Fibroblast of the aortic adventitia (primary cell): ENCODE measurements at places on chromosomes 16 and 17. TPM values are rescaled to one million over a fixed set of nuclear protein-coding genes. Genes with fewer than 3 reads are reported as not detected.
A peak's percentile ranks its signal among the peaks of the same experiment; 100 is the strongest.

GRCh38 chr17:22570144-22570845 lies 878.0 kb downstream of the KCNJ18 start:
- DNase-seq, result no peak

CCL13 gene
- total RNA-seq, result not detected in 2 replicates

- no peak for DNase-seq
Observed at GRCh38 chr16:79656553-79657115, 56.1 kb upstream of the MAF start.

DNA sequence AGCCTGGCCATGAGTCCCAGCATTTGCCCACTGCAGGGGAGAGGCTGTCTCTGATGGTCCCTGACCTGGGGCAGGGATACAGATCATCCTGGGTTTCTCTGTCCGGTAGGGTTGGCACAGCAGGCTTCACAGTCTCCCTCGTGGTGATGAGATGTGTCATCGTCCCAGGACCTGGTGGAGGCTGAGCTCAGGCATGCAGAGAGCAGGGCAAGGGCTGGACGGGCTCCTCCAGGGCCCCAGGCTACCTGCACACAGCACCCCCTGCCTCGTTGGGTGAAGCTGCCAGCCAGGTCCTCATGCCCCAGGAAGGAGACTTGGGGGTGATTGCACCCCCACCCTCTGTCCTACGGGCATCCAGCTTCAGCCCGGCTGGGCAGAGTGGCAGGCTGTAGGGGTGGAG lies 155.8 kb upstream of the GSE1 start:
- DNase-seq, result no peak

GRCh38 chr17:28763804-28764266 lies 20.0 kb downstream of the TRAF4 start:
- DNase-seq, result peak; percentile 88

DNA sequence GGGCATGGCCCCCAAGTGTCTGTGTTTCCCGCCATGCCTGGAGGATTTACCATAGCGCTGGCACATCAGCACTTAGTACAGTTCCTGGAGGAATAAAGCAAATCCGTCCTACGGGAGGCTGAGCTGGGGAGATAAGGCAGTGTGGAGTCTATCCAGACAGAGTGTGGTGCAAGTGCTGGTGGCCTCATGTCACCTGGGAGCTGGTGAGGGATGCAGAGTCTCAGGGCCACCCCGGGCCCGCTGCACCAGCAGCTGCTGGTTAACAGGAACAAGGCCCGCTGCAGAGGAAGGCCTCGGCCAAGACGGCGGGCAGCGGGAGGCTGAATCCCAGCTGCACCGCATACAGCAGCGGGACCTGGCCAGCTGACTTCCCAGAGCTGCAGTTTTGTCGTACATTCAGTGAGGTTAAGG lies 57.3 kb upstream of the CDC42EP4 start:
- DNase-seq, result no peak

PYCARD gene
- total RNA-seq, result 29.3 and 126 TPM in 2 replicates

GRCh38 chr16:89398924-89399323 lies 91.4 kb downstream of the ANKRD11 start:
- DNase-seq, result no peak

CCL1 gene
- total RNA-seq, result not detected in 2 replicates

DNA sequence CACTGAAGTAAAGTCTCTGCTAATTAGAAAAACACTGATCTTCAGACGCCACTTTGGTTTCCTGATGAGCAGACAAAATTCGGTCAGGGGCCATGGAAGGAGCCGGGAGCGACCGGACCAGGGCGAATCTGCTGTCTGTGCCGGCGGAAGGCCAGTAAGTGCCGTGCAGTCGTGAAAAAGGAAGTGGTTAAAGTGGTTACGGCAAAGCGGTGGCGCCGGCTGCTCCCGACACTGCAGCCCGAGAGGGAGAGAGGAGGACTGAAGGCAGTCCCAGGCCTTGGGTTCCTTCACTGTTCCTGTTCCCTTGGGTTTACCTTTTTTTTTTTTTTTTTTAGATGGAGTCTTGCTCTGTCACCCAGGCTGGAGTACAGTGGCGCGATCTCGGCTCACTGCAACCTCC lies 17.3 kb upstream of the HEXD start:
- no peak for DNase-seq

DNA sequence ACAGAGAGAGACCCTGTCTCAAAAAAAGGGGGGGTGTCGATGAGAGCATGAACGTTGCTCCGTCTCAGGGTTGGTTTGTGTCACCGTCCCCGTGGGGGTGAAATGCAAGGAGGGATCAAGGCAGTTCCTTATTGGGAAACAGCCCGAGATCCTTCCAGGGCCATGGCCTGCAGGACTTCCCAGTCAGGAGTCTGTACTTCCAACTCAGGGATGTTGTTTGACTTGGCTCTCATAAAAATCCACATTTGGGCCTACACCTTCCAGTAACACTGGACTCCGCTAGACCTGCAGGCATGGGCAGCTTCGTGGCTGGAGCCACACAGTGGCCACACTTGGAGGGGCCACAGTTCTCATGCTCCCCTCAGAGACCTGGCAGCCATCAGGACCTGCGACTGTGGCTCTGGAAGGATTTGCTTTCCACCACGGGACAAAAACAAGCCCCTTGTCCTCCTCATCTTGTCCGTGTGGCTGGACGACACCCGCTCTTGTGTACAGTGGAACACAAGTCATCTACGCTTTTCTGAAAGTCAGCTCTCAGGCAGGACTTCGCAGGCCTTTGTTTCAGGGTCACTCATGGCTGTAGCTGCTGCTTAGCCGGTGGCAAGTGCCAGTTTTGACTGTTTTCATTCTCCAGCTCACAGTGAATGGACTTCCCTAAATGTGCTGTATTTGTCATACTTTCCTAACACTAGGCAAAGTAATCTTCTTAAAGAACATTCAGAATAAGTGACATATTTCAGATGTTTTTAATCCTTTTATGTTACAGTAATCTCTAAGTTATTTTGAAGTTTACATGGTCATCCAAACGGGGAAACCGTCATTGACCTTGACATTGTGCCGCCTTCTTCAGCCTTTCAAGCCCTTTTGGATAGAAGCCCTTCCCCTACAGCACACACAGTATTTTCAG lies 24.2 kb upstream of the IL17C start:
- DNase-seq, result no peak

DNA sequence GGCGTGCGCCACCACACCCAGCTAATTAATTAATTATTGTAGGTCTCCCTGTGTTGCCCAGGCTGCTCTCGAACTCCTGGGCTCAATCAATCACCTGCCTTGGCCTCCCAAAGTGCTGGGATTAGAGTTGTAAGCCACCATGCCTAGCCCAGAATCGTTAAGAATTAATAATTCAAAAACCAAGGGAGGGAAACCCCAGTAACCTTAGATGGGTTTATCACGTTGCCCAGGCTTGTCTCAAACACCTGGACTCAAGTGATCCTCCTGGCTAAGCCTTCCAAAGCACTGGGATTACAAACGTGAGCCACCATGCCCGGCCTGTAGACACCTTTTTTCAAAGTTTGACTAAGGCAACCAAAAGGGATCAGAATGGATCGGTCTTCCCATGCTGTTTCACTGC lies 21.6 kb downstream of the CD300LF start:
- no peak for DNase-seq

TP53TG3C gene
- not detected in 2 replicates for total RNA-seq

RILP gene
- 9.7 and 10.7 TPM in 2 replicates for total RNA-seq

DNA sequence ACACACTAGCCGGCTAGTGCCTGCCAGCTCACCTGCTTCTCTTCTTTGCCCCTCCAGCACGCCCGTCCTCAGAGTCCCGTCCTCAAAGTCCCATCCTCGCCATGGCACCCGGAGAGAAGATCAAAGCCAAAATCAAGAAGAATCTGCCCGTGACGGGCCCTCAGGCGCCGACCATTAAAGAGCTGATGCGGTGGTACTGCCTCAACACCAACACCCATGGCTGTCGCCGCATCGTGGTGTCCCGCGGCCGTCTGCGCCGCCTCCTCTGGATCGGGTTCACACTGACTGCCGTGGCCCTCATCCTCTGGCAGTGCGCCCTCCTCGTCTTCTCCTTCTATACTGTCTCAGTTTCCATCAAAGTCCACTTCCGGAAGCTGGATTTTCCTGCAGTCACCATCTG lies 3.6 kb downstream of the SCNN1G start:
- DNase-seq, result no peak

DNA sequence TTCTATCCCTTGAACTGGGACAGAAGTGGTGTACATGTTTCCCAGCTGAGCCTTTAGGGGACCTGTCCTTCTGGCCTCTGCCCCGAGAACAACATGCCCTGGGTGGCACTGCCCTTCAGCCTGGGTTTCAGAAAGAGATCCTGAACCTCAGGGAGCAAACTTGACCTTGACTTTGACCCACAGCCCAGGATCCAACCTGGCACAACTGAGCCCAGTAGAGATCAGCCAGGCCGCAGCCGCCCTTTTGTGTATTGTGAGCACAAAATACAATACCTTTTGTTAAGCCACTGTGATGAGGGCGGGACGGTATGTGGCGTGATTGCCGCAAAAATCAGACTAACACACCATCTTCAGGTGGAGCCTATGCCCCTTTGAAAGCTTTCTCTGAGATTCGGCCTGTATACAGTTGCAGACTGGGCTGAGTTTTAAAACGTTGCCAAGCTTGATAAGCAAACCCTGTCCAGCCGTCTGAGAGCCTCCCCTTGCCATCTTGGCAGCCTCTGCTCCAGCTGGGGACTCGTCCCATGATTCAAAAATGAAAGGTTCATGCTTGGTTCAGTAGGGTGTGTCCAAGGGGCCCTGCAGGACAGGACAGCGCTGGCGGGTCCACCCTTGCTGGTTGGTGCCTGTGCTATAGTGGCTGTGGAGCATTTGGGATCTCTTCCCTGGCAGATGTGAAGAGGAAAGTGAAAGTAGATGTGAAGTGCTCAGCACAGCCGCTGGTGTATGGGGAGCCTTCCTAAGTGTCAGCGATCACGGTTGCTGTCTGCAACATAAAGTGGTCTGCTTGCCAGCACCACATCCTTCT lies 40.3 kb downstream of the FOXL1 start:
- peak; percentile 63 for DNase-seq

DNA sequence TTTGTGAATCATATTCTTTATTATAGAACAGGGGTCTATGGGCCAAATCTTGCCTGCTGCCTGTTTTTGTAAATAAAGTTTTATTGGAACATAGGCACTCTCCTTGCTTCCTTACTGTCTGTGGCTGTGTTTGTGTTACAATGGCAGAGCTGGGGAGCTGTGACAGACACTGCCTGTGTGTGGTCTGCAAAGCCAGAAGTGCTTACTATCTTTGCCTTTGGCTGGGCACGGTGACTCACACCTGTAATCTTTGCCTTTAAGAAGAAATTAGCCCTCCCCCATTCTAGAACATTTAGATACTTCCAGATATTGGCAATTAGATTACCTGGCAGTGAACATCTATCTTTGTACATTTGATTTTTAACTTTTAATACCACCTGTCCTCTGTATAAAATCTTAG lies 308.3 kb downstream of the FOXL1 start:
- no peak for DNase-seq

GRCh38 chr16:75288596-75289120 lies 37.2 kb upstream of the BCAR1 start:
- DNase-seq, result no peak

OTOA gene
- total RNA-seq, result 0.09 TPM in 1 of 2 replicates, not detected in the other

GRCh38 chr16:14101415-14101814 lies 30.3 kb downstream of the MRTFB start:
- no peak for DNase-seq

- DNase-seq, result no peak
Observed at GRCh38 chr16:69918241-69918640, 32.9 kb upstream of the CLEC18A start.

DNA sequence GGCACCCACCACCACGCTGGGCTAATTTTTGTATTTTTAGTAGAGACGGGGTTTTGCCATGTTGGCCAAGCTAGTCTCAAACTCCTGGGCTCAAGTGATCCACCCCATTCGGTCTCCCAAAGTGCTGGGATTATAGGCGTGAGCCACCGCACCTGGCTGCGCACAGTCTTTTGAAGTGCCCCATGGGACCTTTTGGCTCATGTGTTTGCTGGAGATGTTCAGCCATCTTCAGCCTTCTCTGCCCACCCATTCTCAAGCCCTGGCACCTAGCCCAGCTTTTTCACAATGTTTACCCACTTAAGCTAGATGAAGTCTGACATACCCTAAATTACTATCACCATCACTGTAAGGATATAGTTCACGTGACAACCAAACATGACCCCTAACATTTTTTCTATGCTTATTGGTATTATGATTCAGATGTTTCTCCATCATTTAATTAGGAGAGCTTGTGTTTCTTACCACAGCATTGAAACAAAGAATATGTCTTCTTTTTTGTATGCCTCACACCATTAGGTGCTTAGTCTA lies 32.3 kb downstream of the PECAM1 start:
- DNase-seq, result no peak

- no peak for DNase-seq
Observed at GRCh38 chr17:78343543-78344201, 16.2 kb downstream of the SOCS3 start.

DNA sequence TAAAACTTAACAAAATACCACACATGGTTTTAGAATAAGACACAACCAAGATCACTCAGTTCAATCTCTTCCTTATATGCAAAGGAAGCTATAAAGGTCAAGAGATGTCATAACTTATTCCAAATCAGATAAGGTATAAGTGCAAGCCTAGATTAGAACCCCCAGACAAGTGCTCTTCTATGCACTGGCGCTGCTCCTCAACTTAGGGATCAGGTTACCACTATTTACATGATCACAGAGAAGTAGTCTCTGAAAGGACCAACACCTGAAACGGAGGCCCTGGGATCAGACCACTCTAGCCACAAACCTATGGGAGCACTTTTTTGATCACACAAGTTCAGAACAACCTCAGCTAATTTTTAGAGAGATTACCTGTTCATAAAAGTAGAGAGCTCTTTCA lies 16.6 kb downstream of the COPS3 start:
- no peak for DNase-seq
